ENCODE measurements at places on chromosomes 2 and 18.
A peak's percentile ranks its signal among the peaks of the same experiment; 100 is the strongest.

GRCh38 chr2:9805435-9806297 lies 37.6 kb upstream of the TAF1B start:
- no peak for DNase-seq

DNA sequence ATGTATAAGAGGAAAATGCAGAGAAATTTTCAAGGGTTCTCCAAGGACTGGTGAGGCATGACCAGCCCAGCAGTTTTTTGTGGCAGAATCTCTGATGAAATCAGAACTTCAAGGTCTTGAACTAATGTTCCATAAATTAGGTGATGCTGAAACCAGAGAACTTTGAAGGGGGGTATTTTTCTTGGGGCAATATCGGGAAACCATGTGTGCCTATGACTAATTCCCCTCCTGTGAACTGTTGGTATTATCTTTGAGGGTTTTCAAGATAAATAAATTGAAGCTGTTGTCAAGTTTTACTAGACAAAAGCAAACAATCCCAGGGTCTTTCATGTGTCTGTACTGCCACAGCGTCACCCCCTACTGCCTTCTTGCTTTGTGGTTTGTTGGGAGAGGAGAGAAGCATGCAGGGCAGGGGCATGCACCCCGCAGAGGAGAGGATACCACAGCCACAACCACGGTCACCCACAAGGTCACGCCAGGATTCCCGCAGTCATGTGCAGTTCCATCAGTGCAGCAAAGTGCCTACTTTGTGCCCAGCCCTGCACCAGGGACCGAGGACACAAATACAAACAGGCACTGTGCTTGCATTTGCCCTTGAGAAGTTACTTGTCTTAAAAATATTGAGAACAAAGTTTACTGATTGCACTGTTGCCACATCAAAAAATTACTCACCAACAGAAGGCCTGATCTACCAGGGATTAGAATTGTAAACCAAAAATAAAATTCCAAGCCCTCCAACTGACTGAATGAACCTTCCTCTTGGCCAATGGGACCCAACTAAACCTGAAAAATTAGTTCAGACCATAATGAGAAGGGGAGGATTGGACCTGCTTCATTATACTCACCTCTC lies 413.3 kb upstream of the TRIB2 start:
- no peak for DNase-seq

DNA sequence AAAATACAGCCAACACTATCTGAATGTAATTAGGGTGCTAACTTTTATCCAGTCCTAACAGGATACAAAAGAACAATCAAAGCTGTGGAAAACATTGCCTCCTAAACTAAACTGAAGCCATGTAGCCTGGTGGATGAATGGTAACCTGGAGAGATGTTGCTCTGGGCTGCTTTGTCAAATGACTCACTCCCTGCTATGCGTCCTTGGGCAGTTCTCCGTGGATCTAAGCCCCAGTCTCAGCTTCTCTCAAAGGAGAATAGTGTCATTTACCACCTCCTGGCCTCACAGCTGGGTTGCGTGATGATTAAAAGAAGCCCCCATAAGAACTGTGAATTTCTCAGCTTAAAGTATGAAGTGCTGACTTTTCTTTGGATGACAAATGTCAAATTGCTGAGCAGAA lies 203.7 kb downstream of the ICOS start:
- DNase-seq: no peak

DNA sequence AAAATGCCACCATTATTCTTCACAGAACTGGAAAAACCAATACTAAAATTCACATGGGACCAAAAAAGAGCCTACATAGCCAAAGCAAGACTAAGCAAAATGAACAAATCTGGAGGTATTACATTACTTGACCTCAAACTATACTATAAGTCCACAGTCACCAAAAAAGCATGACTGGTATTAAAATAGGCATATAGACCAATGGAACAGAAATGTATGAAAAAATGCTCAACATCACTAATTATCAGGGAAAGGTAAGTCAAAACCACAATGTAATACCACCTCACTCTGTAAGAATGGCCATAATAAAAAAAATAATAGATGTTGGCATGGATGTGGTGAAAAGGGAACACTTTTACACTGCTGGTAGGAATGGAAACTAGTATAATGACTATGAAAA lies 158.6 kb downstream of the CDH2 start:
- no peak for DNase-seq

GRCh38 chr2:127107622-127107999 lies 657 bp upstream of the BIN1 start:
- peak; percentile 29 for DNase-seq
